SK-MEL-5 (cell line): ENCODE measurements at places on chromosomes 5 and 9.

DNA sequence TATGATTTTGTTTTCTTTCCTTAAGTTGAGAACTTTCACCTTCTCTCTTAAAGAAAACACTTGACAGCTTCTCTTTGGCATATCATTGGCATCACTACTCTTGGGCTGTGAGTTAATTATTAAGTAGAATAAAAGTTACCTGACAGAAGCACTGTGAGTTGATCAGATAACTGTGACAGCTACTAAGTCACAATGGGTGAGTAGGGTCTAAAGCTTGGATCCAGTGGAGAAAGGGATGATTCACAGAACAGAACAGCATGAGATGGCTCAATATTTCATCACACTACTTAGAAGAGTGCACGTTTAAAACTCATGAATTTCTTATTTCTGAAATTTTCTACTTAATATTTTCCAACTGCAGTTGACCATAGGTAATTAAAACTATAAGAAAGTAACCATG, 268.5 kb upstream of the NMUR2 start:
- DNase-seq = no peak

- no peak for DNase-seq
These were observed 556.8 kb upstream of the DMAC1 start for GRCh38 chr9:8356406-8356805.

DNA sequence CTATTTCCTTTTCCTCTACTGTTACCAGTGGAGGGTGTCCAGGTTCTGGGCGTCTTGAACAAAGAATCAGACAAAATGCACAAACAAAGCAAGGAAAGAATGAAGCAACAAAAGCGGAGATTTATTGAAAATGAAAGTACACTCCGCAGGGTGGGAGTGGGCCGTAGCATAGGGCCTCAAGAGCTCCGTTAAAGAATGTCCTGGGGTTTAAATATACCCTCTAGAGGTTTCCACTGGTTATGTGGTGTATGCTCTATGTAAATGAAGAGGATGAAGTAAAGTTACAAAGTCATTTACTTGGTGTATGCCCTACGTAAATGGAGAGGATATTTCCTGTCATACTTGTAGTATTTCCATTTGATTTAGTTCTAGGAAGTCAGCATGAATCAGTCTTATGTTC, 113.5 kb upstream of the MRPS30 start:
- DNase-seq = no peak

DNA sequence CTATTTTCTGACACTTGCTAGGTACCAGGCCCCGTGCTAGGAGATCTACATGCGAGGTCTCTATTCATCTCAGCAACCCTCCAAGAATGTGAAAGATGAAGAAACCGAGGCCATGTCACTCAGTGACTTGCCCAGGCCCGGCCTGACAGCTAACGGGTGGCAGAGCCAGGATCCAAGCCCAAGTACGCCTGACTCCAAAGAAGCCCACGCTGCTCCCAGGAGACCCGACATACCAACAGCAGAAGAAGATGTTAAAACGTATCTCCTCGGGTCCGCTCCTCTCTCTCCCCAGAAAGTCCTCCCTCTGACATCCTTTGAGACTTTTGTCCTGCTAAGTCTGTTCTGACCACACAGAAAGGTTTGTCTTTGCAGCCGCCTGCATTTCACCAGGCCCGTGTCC, 65.2 kb downstream of the CRB2 start:
- DNase-seq = no peak

- DNase-seq = no peak
These were observed 207.1 kb downstream of the GABRG2 start for GRCh38 chr5:162274679-162275078.

DNA sequence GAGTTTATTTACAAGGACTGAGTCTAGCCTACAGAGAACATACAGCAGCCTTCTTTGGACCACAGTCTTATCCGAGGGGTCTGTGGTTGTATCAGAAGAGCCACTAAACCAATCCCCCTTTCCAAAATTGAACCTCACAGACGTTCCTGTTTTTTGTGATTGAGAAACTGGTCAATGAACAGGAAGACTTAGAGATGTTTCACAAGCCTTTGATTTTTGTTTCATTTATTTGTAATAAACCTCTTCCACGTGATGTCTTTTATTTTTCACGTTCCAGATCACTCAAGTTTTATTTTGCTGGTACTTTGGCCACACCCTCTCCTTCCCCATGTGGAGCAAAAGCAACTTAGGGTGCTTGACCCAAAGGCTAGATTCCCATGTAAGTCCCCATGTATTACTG, 16.1 kb downstream of the CCT5 start:
- DNase-seq = no peak

DNA sequence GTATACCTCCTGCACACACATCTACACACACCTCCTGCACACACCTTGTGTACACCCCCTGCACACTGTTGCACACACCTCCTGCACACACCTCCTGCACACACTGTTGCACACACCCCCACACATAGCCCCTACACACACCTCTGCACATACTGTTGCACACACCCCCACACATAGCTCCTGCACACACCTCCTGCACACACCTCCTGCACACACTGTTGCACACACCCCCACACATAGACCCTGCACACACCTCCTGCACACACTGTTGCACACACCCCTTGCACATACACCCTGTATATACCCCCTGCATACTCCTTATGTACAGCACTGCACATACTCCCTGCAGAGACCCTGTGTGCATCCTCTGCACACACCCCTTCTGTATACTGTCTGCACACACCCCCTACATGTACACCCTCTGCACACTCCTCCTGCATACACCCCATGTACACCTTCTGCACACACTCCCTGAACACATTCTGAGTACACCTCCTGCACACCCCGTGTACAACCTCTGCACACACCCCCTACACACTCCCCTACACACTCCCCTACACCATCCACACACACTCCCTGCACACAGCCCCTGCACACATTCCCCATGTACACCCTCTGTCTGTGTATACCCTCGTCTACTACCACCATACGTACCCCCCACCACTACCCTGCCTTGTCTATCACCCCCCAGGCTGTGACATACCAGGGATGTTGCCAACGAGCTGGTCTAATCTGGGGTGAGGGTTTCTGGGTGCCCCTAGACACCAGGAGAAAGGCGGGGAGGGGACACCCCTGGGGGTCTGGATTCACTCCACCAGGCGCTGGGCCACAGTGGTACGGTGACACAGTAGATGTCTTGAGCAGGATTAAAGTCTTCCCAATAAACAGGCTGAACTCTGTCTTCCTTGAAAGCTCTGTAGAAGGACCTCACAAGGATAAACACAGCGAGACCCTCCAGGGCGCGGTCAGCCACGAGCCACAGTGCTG, 1.1 kb upstream of the CEP72 start:
- no peak for DNase-seq

DNA sequence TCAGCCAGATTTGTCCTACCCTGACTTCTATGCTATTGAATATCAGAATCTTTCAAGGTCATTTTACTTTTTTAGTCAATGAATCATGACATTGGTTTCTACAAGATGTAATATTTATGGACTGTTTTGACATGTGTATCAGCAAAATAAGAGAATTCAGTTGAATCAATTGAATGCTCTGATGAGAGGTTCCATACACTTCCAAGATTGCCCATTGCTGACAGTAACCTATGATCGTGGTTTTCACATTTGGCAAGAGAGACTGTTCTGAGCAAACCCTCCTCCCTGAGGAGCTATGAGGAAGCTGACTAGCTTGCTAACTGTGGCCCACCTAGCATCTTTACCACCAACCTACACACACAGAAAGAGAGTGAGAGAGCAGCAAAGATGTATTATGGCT, 56.7 kb upstream of the FST start:
- no peak for DNase-seq

- DNase-seq = no peak
These were observed 143.3 kb upstream of the TLE4 start for GRCh38 chr9:79428422-79428821.

DNA sequence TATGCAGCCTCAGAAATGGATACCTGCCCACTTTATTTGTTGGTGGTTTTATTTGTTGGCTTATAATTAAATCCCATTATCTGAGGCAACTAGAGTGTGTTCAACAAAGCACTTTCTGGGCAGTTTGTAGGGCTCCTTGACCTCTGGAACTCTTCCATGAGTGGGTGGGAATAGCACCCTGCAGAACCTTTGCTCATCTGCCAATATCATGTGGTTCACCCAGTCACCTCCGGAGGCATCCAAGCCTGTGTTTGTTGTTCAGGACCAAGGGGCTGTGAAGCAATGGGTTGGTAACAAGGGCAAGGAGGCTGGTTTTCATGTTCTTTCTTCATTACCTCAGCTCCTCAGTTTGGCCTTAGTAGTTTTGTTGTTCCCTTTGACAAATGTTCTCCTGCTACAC, 314.0 kb downstream of the NDUFS4 start:
- no peak for DNase-seq

DNA sequence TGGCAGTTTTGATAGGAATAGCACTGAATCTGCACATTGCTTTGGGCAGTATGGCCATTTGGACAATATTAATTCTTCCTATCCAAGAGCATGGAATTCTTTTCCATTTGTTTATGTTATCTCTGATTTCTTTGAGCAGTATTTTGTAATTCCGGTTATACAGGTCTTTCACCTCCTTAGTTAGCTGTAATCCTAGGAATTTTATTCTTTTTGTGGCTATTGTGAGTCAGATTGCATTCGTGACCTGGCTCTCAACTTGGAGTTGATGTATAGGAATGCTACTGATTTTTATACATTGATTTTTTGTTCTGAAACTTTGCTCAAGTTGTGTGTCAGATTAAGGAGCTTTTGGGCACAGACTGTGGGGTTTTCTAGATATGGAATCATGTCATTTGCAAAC, 24.0 kb downstream of the TMEM161B start:
- no peak for DNase-seq

GRCh38 chr5:1950708-1951103, 68.0 kb upstream of the IRX4 start:
- DNase-seq = no peak

- DNase-seq = no peak
These were observed 4.4 kb upstream of the ZDHHC11 start for GRCh38 chr5:854966-855743.
